WERI-Rb-1 (cell line): ENCODE measurements at places on chromosomes 13 and 19.

- no peak for DNase-seq
Measured at GRCh38 chr13:89899302-89900103, 1448.0 kb upstream of the MIR17HG start.

DNA sequence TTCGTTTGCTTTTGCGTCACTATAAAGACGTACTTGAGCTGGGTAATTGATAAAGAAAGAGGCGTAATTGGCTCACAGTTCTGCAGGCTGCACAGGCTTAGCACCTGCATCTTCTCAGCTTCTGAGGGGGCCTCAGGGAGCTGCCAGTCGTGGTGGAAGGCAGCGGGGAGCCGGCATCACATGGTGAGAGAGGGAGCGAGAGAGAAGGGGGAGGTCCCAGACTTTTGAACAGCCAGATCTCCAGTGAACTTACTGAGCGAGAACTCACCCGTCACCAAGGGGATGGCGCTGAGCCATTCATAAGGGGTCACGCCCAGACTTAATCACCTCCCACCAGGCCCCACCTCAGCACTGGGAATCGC is 58.7 kb upstream of the F7 start:
- no peak for DNase-seq

GRCh38 chr13:98540476-98540875 is 36.4 kb downstream of the STK24 start:
- no peak for DNase-seq

DNA sequence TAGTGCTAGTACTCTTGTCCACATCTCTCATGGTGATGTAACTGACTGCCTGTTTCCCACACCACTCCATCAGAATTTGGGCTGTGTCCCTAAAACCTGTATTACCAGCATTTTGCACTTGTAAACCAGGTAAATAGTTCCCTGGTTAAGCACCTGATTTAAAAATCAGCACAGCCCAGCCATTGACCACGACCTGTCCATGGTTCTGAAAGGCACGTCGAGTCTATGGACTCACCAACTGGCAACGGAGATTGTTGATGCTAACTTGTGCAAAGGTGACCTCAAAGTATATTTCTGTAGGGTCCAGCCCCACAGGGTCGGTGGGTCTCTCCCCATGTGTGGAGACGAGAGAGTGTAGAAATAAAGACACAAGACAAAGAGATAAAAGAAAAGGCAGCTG is 46.7 kb upstream of the ZNF835 start:
- no peak for DNase-seq

DNA sequence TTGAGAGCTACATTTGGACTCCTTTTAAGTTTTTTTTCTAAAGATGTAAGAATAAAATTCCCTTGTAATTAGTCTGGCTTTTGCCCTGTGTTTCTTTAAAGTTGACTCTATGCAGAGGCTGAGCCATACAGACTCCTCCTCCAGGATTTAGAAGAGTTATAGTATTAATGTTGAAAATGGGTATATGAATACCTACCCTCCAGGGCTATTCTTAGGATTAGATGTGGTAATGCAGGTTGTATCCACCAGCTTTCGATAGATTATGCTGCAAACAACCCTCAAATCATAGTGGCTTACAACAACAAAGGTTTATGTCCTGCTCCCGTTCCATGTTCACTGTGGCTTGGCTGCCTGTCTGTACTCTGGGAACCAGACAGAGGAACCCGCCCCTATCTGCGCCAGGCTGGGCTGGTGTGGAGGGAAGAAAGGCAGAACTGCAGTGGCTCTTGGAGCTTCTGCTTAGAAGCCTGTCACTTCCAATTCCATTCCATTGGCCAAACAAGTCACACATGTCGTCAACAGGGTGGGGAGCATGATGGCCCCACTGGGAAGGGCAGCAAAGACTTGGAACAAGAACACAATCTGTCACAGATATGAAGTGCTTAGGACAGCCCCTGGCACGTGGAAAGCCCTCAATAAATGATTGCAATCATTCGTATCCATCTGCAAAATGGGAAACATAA is 290.8 kb downstream of the FOXO1 start:
- no peak for DNase-seq

GRCh38 chr19:47370045-47370611 is 21.0 kb downstream of the DHX34 start:
- DNase-seq: no peak

- DNase-seq: peak; percentile 63
Measured at GRCh38 chr19:4206818-4207484, 22.4 kb upstream of the EBI3 start.

GRCh38 chr19:52592301-52592700 is 22.2 kb downstream of the ZNF701 start:
- no peak for DNase-seq

DNA sequence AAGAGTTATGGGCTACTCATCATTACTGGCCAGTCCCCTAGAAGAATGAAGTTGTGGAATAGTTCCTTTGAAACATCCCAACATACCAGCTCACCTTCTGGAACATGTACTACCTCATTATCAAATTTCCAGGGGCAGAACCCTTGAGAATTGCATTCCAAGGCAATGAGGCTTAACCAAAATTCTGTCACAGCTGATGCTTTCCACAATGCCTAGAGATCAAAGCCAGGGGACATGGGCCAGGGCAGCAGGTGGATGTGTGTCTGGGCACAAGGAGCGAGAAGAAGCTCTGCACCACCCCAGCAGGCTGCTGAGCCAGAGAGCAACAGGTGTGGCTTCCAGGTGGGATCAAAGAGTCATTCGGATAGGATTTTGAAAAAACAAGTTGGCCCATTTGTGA is 362.1 kb downstream of the EFNB2 start:
- DNase-seq: no peak
